Endothelial cell (in vitro differentiated cells): ENCODE measurements at places on chromosomes 3 and 15.

DNA sequence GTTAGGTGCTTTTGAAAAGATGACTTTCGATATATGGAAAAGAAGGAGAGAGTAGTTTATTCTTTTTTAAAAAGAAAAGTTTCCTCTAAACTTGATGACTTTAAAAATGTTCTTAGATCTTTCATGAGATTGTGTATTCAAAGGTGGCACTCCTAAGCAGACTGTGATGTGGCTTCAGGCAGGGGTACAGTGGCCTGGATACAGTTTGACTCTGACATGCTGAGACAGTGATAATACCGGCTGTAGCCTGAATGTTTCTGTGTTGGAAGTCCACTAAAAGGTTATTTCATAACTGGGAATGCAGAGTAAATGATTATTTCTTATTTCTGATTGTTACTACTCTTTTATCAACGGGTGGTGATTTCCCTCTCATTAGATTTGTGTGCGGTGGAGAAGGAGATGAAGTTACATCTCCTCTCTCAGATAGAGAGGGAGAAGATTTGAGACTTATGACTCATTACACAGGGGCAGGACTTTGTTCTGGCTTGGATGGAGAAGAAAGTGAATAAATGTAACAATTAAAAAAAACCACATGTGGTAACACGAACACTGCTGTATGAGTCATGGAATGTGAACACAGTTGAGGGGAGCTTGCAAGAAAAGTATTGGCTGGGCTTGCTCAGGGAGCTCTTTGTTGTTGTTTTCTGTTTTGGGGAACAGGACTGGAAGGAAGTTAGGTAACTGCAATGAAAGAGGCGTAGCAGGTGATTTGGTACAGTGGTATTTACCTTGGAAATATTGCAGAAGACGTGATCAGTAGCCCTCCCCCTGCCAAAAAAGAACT is 21.6 kb downstream of the SPTSSB start:
- no peak for DNase-seq

GRCh38 chr3:63655519-63655918 is 3.0 kb downstream of the SNTN start:
- DNase-seq, result no peak

- no peak for DNase-seq
Observed at GRCh38 chr3:83524901-83525300, 1433.9 kb upstream of the CADM2 start.

- DNase-seq, result no peak
Observed at GRCh38 chr15:92634060-92634459, 21.5 kb downstream of the FAM174B start.

GRCh38 chr3:14376348-14377043 is 25.9 kb upstream of the SLC6A6 start:
- DNase-seq, result no peak
